Tracheal epithelial cell (primary cell): ENCODE measurements at places on chromosomes 2 and 18. TPM values are rescaled to one million over a fixed set of nuclear protein-coding genes. Genes with fewer than 3 reads are reported as not detected.

NPC1 gene
- 93.4 and 150 TPM in 2 replicates for total RNA-seq

RESP18 gene
- not detected in 2 replicates for total RNA-seq

SCTR gene
- not detected in 2 replicates for total RNA-seq

PHOSPHO2 gene
- total RNA-seq: 0.96 and 1.3 TPM in 2 replicates

ANKRD30BL gene
- under 0.01 TPM in 1 of 2 replicates, not detected in the other for total RNA-seq

ZSWIM2 gene
- total RNA-seq: not detected in 2 replicates

IL18R1 gene
- 4.3 and 5.1 TPM in 2 replicates for total RNA-seq

TPO gene
- total RNA-seq: not detected in 2 replicates

PLCL1 gene
- total RNA-seq: under 0.01 TPM in 1 of 2 replicates, not detected in the other

SP5 gene
- total RNA-seq: not detected in 2 replicates

SLC39A10 gene
- 13.9 and 29.6 TPM in 2 replicates for total RNA-seq

EN1 gene
- not detected in 2 replicates for total RNA-seq
